ENCODE measurements at places on chromosomes 4 and X. TPM values are rescaled to one million over a fixed set of nuclear protein-coding genes. Genes with fewer than 3 reads are reported as not detected.

TSPAN7 gene
- 3.7 TPM for total RNA-seq

BTK gene
- 0.09 TPM for total RNA-seq

CCDC158 gene
- not detected for total RNA-seq

CFAP47 gene
- not detected for total RNA-seq

SULT1E1 gene
- 8.5 TPM for total RNA-seq

PDHA1 gene
- total RNA-seq, result 124 TPM

FRG2 gene
- not detected for total RNA-seq

SH3D19 gene
- total RNA-seq, result 29.5 TPM

SOWAHB gene
- total RNA-seq, result under 0.01 TPM

USP17L21 gene
- not detected for total RNA-seq

PAGE2B gene
- total RNA-seq, result not detected

CNKSR2 gene
- not detected for total RNA-seq

RNF150 gene
- 0.09 TPM for total RNA-seq

GPR82 gene
- total RNA-seq, result not detected

ENPP6 gene
- not detected for total RNA-seq
